Stimulated activated CD4-positive, alpha-beta T cell treated with anti-CD3 and anti-CD28 coated beads, Interleukin-2, amount 100 ng/mL, for 24 hours (primary cell): ENCODE measurements at places on chromosomes 5 and 9.
A peak's percentile ranks its signal among the peaks of the same experiment; 100 is the strongest.

GRCh38 chr5:106610041-106610440 is 1060.7 kb downstream of the EFNA5 start:
- DNase-seq = no peak

DNA sequence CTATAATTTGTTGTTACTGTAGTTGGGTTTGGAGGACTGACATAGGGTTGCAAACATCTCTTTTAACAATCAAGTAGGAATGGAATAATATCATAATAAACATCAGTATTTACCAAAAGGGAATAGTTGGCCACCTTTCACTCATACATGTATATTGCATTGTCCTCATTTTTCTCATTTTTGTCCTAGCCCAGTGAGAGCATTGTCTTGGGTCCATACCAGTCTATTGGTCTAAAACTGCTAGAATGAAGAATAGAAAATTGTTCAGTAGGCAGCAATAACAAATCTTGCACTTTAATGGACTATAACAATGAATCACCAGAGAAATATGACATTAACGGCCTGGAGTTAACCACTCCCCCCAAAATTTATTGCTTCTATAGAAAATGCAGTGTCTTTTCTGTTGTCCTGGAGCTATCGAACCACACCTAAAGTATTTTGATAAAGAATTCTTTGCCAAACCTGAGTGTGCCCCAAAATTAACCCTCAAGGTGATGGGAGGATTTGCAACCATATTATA is 80.9 kb upstream of the IL33 start:
- DNase-seq = no peak

DNA sequence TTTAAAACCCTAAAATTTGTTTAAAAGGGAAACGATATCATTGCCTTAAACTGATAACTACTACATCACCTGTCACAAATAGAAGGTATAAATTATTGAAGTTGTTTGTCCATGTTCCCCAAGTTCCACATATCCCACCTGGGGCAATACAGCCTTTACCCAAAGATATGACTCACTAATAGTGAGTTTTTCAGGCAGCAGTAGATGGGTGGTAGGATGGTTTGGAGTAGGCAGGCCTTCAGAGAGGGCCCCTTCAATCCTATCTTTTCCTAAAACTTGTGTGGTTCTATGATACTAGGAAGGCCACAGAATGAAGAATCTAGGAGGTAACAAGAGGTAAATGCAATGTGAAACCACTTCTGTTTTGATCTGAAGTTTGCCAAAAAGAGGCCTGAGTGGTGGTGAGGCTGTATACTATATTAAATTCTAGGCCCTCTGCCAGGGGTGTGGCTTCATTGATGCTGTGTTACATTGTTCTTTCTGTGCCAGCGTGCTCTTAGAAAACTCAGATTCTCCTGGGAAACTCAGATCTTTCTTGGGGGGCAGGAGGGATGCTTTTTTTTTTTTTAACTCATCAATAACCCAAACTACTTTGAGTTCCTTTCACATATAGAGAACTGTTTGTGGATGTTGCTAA is 7.2 kb downstream of the CYSTM1 start:
- DNase-seq = no peak

- no peak for DNase-seq
Measured at GRCh38 chr5:141662028-141662427, 10.8 kb upstream of the FCHSD1 start.

GRCh38 chr5:2985718-2986117 is 234.2 kb upstream of the IRX2 start:
- DNase-seq = no peak

- DNase-seq = no peak
Measured at GRCh38 chr5:32129074-32129598, 45.0 kb downstream of the GOLPH3 start.

DNA sequence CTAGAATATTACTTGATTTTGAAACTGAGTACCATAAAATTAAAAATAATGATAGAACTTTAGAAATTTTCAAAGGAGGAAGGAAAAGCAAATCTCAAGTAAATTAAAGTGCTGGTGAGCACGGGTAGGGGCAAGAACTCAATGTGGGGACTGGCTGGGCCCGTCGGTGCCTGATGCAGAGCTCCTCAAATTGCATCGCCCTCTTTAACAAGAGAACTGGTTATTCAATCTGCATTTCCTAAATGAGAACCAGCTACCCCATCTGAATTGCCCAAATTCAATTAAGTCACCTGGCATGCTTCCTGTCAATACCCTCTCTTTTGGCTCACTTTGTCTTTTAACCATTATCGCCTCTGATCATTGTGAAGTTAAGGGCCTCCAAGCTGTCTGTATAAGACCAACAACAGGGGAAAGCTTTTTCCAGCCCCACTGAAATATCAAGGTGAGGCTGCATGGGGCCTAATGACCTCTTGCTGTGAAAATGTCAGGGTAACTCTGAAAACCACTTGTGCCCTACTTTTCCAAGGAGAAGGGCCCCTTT is 316.7 kb downstream of the SLIT3 start:
- no peak for DNase-seq

GRCh38 chr9:95516221-95516733 is 494 bp downstream of the PTCH1 start:
- DNase-seq = peak; percentile 14

DNA sequence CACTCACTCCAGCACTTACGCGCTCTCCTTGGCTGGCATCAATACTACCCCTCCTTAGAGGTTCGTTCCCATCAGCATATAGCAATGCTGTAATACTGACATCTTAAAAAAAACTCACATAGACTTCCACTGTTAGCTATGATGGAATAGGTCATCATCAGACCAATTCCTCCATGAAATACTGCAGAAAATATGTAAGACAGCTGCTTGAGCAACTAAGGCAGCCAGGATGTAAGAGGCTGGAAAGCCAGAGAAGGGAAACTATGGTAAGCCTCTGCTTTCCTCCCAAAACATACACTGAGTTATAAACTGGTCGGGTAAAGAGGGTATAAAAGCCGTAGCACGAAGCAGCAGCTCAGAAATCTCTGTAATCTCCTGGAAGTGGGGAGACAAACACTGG is 33.5 kb downstream of the AUH start:
- DNase-seq = no peak

DNA sequence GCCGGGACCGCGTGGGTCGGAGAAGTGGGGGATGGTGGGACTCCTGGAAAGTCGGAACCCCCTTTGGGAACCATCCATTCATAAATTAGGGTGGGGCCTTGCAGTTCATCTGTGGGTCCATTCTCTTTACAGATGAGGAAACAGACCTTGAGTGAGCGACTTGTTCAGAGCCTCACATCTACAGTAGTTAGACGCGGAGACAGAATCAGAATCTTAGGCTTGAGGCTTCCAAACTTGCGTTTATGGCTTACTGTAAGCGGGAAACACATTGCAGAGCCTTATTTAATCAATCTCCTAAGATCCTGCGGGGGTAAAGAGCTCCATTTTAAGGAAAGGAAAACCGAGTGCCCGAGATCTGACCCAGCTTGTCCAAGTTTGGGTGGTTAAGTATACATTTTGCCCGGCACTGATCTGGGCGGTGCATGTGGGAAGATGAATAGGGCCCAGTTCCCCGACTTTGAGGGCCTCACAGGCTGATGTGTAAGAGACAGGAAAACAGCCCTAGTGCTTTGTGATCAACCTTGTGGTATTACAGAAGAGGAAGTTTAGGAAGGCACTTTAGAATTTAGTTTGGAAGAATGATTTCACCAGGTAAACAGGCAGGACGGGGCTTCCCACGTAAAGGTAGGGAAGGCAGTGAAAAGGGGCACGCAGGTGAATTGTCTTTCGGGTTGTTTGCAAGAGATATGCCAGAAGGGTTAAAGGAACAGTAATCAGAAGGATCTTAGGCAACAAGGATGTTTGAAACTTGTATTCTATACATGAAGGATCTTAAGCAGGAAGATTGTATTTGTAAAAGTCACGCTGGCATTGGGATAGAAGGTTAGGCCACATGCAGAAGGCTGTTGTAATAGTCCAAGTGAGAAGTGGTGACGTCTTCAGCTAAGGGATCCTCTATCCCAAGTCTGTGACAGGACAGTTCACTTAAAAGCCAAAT is 744 bp downstream of the TARS1 start:
- peak; percentile 46 for DNase-seq

GRCh38 chr5:76953551-76954382 is 922 bp downstream of the CRHBP start:
- peak; percentile 11 for DNase-seq

DNA sequence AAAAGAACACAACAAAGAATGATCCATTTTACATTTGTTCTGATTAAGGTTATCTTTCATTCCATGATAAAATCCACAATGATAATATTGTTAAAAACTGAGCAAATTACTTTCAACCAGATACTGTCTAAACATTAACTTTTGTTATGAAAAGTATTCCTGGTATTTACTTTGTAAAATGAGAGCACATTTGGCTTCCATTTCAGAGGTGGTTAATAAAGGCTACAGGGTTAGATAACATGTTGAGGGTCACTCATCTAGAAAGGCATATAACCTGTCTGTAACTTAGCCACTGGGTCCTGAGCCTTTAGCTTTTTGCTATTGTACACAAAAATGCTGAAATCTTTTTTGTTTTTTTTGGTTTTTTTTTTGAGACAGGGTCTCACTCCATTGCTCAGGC is 99.3 kb downstream of the ANXA2R start:
- no peak for DNase-seq

DNA sequence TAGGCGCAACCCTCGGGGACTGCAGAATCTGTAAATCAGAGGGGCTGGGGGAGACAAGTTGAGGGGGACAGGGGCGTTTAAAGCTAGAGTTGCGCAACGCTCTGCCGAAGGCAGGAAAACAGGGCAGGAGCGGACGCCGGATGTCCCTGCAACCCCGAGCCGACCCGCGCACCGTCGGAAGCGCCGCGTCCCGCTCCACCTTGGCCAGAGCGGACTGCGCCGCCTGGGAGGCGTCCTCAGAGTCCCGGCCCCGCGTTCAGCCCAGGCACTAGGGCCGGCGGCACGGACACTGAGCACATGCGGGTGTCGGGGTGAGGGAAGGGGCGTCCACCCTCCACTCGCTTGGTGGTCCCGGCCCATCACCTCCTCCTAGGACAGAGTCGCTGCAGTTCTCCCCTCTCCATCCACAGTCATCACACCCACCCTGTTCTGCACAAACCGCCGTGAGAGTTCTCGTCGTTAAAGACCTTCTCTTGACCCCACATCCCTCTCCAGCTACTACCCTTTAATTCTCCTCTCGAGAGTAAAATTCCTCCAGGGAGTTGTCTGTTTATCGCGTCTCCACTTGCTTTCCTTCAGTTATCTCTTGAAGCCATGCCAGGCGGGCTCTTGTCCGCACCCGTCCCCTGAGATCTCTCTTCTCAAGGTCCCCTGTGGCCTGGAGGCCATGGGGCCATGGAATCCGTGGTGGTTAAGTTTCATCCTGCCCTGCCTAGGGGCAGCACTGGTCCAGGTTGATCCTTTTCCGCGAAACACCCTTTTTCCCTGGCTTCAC is 796 bp upstream of the PDLIM7 start:
- DNase-seq = peak; percentile 52

DNA sequence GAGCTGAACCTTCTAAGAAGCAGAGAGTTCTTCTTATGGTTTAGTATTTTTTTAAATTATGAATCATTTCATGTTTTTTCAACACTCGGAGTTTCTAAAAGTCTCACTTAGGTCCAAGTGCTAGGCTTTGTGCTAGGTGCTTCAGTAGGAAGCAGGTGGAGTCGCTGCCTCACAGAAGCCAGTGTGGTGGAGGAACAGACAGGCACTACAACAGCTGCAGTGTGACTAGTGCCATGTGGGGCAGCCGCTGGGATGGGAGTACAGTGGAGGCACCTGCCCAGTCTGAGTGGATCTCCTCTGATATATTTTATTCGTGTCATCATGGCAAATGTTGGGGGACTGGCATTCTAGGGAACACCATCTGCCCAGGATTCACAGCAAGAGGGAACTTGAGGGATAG is 15.3 kb downstream of the PCDHGC5 start:
- no peak for DNase-seq

DNA sequence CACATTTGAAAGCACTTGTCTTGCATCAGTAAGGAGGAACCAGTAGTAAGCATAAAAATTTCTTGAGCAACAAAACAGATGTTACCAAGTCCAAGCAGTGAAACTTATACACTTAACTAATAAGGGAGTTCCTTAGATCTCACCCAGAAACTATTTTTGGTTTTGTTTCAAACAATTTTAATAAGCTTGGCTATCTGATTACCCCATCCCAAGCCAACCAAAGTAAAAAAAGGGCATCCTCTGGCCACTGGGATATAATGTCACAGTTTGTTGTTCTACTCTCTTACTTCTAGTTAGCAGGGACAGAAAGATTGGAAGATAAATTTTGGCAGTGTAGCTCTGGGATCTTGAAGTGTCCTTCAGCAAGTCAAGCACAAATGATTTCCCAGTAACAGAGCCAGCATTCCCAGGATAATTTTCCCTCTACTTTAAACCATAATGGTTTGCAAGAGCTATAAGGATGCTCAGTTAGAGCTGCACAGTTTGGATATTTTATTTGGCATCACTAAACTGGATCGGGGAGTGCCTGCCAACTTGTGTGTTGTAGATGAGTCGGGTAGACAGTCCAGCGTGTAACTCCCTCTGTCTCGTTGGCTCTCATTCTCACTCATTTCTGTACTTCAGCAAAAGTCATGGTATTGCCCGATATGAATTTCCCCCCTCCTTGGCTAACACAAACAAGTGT is 161.9 kb upstream of the HMHB1 start:
- no peak for DNase-seq

- DNase-seq = no peak
Measured at GRCh38 chr5:123700624-123701287, 188.8 kb downstream of the CSNK1G3 start.

DNA sequence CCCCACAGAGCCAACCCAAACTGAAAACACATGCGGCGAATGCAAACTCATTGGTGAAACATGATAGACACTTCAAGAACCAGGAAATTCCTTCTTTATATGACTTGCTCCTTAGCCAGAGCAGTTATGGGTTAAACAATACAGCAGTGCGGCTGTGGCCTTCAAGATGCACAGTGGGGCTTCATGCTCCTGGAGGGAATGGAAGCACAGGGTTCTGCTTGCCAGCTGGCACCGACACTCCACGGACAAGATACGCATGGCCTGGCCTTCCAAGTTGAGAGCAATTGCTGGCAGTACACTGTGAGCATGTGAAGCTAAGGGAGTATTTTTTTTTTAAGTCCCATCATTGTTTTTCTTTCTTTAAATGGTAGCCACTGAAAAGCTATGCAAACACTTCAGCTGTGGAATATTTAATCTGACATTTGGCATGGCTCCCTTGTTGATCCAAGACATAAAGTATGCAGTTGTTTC is 451.6 kb upstream of the CD180 start:
- no peak for DNase-seq

DNA sequence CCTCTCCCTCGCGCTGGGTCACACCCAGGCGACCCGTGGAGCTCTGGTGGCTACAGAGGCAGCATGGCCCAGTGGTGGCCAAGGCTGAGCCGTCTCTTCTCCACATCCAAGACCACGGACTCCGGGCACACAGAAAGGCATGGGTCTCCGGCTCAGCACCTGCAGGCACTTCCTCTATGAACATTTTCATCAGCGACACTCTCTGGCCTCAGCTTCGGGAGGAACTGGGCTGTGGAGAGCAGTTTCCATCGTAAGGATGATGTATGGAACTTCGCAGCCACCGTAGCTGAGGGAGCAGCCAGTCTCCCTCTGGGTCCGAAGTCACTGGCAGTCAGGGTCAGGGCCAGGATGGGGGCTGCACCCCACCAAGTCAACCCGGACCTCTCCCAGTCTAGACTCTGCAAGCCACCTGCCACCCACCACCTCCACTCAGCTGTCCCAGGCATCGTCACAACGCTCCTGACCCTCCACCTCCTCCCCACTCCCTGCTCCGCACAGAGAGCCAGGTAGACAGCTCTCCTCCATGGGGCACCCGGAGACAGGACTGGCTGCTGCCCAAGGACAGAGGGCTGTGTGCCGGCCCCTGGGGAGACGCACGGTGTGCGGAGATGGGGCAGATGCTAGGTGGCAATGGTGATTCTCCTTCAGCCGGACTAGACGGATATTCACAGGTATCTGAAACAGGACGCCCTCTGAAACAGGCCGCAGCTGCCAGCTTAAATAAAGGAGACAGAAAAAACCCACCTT is 9.7 kb downstream of the QSOX2 start:
- DNase-seq = no peak
